SK-N-MC (cell line): ENCODE measurements at places on chromosomes 5 and 9.

DNA sequence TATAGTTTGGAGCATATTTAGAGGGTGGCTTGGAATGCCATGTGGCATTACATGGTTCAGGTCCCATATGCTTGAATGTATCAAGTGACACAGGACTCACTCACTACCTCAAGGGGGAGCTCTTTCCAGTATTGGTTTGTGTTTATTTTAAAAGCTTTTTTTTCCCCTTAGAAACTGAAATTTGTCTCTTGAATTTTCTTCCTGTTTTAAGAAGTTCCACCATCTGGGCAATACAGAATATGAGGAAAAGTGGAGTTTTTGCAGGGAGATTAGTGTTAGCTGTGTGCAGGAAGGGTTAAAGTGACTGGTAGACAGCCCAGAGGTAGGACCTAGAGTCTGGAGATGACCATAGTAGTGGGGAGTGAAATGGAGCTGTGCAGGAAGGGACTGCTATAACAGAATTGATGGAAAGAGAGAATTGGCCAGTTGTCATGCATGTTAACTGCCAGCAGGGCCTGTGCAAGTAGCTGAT, 36.6 kb downstream of the CTNNA1 start:
- DNase-seq: peak; percentile 40

DNA sequence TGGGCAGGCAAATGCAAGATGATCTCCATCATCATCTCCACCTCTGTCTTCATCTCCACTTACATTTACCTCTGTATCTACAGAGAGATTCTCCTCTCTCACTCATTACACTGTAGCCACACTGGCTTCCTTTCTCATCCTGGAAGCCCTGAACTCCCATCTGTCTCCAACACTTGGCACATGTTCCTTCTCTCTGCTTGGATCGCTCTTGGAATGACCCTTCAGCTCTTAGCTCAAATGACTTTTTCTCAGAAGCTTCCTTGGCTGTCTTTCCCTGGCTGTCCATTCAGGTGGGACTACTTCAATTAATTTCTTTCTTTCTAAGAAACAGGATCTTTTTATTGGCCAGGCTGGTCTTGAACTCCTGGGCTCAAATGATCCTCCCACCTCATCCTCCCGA, 120.0 kb upstream of the KLF4 start:
- DNase-seq: no peak

DNA sequence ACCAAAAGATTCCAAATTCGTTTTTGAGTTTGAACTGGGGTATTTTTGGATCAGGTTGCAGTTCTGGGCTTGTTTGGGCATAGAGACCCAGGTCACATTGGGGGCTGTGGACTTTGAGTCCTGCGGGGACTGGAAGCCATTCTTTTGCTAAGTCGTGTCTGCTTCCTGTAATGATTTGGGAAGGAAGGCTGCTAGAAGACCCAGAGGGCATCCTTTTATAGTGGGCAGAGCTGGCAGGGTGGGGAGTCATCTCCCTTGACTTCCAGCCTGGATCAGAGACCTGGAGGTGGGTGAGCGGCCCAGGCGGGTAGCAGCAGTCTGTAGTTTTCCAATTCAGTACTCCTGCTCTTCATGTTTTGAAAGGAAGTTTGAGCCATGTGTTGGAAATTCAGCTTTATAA, 11.3 kb downstream of the ZNF618 start:
- no peak for DNase-seq

DNA sequence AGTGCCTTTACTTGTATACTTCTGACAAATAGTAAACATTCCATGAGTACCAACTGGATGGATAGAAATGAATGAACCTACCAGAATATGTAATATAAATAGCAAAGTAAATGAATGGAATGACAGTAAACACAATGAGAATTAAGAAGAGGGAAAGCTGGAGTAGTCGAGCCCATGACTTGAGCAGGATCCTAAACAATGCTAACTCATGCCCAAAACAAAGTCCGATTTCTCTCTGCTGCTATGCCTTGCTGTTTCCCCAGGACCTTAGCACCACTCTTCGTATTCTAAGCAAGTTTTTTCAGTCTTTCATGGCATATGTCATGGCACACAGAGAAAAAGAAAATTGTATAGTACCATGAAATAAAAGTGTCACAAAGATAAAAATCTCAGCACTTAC, 1.8 kb downstream of the XPA start:
- DNase-seq: no peak

GRCh38 chr9:129227843-129228189, 49.8 kb upstream of the IER5L start:
- DNase-seq: no peak

GRCh38 chr5:14109041-14109747, 33.9 kb upstream of the TRIO start:
- no peak for DNase-seq

- no peak for DNase-seq
These were observed 54.6 kb downstream of the MEGF9 start for GRCh38 chr9:120659676-120660075.

DNA sequence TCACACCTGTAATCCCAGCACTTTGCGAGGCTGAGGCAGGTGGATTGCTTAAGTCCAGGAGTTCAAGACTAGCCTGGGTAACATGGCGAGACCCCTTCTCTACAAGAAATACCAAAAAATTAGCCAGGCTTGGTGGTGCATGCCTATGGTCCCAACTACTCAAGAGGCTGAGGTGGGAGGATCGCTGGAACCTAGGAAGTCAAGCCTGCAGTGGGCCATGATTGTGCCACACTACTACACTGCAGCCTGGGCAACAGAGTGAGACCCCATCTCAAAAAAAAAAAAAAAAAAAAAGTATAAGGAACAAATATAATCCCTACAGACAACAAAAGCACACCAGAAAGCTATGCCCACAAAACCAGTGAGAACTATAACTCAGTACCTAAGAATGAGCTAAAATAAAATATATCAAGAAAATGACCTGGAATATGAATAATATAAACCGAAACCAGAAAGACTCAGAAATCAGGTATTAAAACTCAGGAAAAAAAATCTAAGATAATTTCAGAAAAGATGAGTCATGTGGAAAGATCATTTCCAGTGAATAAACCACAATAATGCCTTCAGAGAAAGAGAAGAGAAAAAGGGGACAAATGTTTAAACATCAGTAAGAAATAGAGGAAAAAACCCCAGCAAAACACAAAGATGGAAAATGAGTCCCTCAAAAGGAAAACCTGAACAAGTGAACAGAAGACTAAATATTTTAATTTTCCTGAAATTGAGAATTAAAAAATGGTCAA, 57.4 kb downstream of the GOLPH3 start:
- DNase-seq: no peak

DNA sequence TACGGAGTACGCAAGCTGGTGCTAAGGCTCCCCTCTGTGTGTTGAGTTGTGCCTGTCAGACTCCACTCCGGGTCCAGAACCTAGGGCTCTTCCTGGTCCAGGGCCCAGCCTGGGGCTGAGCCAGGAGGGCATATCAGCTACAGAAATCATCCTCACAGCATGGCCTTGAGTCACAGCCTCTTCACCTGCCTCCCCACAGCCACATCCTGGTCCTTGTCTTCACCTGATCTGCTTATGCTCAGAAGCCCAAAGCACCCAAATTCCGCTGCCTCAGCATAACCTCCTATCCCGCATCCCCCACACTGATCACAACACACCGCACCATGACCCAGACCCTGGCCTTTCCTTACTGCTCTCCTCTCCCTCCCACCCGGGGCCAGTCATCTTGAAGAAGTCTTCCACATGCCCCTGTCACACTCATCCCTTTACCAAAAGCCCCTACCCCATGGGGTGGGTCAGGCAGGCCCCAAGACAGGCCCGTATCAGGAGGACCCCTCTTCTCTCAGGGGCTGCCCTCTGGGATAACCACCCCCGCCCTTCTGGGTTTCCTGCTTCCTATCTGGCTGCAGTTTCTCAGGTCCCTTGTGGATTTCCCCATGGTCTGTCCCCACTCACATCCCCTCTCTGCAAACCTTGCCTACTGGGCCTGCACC, 1.3 kb upstream of the IL3 start:
- no peak for DNase-seq

- DNase-seq: peak; percentile 80
These were observed 82.5 kb downstream of the SEMA6A start for GRCh38 chr5:116492016-116492623.

DNA sequence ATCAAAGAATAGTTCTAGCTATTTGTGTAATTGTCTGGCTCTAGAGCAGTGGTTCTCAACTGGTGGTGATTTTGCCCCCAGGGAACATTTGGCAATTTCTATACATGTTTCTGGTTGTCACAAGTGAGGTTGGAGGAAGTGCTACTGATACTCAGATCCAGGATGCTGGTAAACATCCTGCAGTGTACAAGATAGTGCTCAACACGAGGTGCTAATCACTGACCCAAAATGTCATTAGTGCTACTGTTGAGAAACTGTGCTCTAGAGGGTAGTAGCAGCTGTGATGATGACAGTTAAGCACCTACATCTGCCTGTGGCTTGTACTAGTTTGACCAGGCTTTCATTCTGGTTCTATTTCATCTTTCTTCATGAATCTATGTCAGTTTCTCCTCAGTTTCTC, 22.1 kb downstream of the LRRC19 start:
- no peak for DNase-seq

DNA sequence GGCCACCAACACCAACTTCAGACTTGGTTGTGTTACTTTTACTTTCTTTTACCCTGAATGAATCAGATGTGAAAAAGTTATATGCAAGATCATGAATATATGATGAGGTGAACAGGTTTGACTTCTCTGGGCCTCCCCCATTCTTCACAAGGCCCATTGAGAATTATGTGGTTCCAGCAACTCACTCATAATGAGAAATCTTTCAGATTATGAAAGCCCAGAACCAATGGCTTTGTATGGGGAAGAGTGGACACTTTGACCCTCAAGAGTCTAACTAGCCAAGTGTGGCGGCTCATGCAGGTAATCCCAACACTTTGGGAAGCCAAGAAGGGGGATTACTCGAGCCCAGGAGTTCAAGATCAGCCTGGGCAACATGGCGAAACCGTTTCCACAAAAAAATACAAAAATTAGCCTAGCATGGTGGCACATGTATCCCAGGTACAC, 16.1 kb upstream of the LNPEP start:
- DNase-seq: no peak

GRCh38 chr9:114355821-114356220, 26.2 kb downstream of the ORM2 start:
- no peak for DNase-seq

- DNase-seq: no peak
These were observed 263.9 kb downstream of the SAXO1 start for GRCh38 chr9:18768951-18769622.

- DNase-seq: peak; percentile 64
These were observed 38.9 kb downstream of the CDH6 start for GRCh38 chr5:31232273-31232888.

DNA sequence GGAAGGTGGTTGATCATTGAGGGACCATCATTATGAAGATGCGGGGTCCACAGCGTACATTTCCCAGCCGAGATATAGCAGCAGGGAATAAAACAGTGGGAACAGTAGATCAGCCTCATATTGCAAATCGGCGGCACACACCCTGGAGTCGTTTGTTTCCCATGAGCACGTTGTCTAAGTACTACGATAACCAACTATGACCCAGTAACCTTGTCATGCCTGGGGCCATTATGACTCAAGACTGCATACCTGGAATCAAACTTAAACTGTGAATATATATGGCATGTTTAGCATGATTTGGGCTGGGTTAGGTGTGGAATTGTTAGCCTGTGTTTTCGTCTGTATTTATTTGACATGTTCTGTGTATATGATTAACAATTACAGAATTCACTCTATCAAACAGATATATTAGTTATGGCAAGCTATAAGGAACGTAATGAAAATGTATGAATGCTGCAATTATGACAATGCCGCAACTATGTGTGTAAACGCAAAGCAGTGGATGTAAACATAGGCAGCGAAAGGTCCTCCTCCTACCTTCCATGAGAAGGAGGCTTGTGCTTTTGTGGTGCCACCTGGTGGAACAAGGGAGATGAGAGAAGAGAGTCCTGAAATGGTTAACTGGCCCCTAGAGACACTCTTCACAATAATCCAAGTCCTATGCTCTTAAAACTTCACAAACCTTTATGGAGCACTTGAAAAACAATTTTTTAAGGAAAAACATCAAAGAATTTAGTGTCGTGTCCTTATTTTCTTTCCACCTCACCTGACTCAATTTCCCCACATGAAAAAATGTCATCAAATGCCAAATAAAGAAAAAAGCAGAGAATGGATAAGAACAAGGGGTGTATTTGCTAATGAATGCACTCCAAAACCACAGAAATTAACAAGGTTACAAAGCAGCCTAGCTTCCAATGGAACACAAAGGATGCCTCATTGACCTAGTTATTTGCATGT, 47.1 kb downstream of the SEMA5A start:
- no peak for DNase-seq

- peak; percentile 69 for DNase-seq
These were observed 14.2 kb downstream of the NDUFAF2 start for GRCh38 chr5:60959156-60959555.

DNA sequence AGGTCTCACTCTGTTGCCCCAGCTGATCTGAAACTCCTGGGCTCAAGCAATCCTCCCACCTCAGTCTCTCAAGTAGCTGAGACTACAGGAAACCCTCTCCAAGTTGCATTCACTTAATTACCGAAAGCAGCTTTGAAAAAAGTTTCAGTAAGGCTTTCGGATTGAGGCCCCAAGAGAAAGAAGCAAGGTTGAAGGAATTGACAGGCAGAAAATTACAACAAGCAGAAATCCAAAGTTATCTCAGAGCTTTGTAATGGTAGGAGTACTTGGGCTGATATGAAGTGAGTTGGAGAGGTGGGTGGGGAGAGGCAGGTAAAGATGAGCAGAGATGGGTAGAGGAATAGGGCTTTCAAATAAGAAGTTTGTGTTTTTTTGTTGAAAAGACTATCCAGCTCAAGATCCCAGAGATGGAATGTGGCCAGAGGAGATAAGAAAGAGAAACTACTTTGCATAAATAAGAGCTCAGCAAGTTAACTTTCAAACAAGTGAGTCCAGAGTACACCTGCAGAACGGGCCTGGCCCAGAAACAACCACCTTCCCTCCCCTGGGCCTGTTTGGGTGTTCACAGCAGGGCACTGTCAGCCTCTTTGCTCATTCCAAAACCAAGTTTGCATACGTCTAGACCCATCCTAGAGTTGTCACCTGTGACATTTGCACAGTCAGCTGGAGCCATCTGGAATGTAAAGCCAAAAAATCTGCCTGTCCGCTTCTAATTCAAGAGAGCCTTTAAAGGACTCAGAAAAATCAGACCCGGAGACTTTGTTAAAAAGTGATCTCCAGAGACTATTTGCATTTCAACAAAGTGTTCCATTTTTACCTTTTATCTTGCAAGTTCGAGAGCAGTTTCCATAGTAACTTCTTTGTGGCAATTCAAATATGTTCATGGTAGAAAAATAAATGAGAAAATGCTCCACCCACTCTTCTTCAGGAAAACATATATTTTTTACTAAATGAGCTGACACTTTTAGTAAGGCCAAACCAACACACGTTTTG, 2.2 kb upstream of the CLINT1 start:
- DNase-seq: no peak

DNA sequence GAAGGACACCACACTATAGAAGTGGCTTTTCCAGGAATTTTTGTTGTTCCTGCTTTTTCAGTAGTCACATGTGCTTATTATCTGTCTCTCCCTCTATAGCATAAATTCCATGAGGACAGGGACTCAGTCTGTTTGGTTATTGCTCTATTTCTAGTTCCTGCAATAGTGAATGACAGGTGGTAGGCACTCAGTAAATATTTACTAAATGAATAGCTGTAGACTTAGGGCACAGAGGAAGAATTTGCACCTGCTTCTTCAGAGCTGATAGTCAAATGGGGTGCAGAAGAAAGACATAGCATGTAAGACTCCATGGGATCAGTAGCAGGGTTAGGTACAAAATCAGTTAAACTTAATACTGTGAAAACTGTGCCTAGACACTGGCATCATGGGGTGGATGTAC, 580.2 kb downstream of the CCDC171 start:
- no peak for DNase-seq

GRCh38 chr9:93654351-93654961, 78.1 kb downstream of the PHF2 start:
- no peak for DNase-seq
